NCI-H1417 (cell line): ENCODE measurements at places on chromosomes 12 and 14.

GRCh38 chr12:65307169-65307501 lies 28.7 kb downstream of the MSRB3 start:
- DNase-seq: no peak

DNA sequence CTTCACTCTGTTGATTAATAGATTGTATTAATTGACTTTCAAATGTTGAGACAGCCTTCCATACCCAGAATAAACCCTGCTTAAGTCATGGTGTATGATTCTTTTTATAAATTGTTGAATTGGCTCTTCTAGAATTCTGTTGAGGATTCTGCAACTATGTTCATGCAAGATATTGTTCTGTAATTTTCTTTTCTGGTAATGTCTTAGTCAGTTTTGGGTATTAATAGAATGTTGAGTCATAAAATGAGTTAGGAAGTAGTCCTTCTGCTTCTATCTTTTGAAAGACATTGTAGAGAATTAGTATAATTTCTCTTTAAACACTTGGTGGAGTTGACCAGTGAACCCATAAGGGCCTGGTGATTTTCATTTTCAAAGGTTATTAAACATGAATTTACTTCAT lies 958.9 kb downstream of the LRFN5 start:
- DNase-seq: no peak

DNA sequence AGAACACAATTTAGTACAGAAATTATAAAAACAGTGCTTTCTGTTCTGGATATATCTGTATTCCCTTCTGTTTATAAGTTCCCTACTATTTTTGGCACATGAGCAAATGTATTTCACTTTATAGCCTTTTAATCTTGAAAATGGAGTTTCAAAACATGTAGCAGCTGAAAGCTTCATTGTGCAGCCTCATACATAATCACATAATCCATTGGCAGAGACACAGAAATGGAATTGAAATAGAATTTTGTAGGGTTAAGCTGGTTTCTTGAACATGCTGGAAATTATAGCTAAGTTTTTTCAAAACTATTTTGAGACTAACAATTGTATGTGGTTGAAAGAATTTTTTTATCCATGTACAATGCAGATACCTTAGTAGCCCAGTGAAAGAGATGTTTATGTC lies 614.3 kb upstream of the MDGA2 start:
- no peak for DNase-seq

- DNase-seq: no peak
Observed at GRCh38 chr12:93947486-93947885, 200.9 kb upstream of the PLXNC1 start.

- DNase-seq: no peak
Observed at GRCh38 chr14:85566603-85567002, 36.7 kb downstream of the FLRT2 start.

- no peak for DNase-seq
Observed at GRCh38 chr12:49515266-49515665, 23.6 kb upstream of the KCNH3 start.

DNA sequence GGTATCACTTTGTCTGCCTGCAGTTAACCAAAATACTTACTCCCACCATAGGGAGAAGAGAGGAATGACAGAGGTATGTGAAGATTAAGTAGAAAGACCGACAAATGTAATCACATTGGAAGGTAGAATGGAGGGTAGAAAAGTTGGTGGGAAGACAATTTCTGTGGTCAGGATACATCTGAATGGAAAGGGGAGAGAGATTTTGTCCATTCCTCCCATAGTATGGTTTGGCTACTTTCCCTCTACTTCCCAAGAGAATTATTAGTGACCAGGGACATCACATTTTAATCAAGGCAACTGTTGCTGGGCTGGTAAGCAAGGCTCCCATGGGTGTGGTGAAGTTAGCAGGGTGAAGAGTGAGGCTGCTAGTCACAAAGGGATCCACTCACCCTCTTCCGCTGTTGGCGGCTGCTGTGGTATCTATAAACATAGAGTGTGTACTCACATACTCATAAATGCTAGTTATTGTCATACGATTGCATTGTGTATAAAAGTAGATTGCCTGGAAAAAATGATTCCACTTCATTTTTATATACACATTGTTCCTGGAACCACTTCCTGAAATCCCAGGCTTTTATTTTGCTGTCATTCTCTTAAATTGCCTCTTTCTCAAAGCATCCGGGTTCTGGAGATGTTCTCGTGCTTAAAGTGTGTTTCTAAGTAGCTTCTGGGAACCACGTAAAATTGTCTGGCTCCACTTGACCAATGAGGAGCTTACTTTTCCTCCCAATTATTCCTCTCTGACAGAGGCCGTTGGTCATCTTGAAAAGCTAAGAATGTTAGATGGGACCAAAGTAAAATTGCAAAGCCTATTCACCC lies 413.1 kb downstream of the ZFP36L1 start:
- DNase-seq: peak; percentile 8

- DNase-seq: no peak
Observed at GRCh38 chr12:70194076-70194475, 49.2 kb upstream of the CNOT2 start.

GRCh38 chr14:22981876-22982476 lies 375 bp downstream of the AJUBA start:
- DNase-seq: peak; percentile 68

GRCh38 chr12:71430756-71431155 lies 8.8 kb upstream of the LGR5 start:
- no peak for DNase-seq

GRCh38 chr12:39443929-39444209 lies 949 bp upstream of the KIF21A start:
- DNase-seq: no peak

DNA sequence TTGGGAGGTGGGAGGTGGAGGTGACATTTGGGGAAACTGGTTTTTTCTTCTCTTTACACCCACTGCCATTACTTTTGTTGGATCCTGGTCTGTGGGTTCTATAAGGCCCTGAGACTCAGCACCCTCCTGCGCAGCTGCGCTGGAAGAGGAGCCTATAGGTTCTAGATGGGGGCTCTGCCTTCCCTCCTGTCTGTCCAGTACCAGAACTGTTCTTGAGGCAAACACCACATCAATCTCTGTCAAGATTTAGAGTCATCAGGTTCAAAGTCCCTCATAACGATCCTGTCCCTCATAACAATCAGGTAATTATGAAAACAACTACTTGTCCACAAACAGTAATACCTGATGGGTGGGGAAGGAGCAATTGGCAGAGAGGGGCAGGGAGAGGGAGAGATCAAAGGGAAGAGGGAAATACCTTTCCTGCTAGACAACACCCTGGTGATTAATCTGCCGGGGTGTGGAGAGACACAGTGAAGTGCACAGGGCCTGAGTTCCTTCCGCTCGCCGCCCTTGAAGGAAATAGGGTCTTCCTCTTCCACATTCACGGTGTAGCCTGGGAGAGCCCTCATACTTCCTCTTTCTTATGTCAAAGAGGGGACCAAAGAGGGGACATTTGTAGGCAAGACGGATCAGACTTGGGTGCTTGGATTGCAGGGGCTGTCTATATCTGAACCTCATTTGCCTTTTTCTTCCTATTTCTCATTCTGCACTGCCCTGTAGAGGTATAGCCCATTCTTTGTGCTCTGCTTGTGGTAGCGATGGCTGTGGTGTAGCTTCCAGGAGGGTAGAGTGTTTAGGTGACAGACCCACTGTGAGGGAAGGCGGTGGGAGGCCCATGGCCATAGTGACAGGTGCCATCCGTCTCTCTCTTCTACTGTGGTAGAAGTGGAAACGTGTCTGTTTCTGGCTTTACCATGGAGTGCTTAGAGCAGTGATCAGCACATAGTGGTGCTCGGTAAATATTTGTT lies 12.6 kb downstream of the GPRC5A start:
- DNase-seq: peak; percentile 11

DNA sequence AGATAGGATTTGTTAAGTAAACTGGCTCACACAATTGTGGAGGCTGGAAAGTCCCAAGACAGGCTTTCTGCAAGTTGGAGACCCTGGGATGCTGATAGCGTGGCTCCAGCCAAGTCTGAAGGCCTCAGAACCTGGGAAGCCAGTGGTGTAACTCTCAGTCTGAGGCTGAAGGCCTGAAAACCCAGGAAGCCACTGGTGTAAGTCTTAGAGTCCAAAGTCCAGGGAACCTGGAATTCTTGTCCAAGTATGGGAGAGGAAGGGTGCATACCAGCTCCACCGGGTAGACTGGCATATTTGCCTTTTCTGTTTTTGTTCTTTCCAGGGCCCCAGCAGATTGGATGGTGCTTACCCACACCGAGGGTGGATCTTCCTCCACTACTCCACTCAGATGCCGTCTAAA lies 18.1 kb downstream of the GMFB start:
- DNase-seq: no peak

- DNase-seq: no peak
Observed at GRCh38 chr12:28830491-28830890, 318.6 kb upstream of the FAR2 start.

- no peak for DNase-seq
Observed at GRCh38 chr14:51472881-51473280, 178.8 kb upstream of the FRMD6 start.
